ENCODE measurements at places on chromosomes 12 and 14.

- no peak for DNase-seq
Observed at GRCh38 chr12:63098851-63099250, 52.1 kb downstream of the AVPR1A start.

DNA sequence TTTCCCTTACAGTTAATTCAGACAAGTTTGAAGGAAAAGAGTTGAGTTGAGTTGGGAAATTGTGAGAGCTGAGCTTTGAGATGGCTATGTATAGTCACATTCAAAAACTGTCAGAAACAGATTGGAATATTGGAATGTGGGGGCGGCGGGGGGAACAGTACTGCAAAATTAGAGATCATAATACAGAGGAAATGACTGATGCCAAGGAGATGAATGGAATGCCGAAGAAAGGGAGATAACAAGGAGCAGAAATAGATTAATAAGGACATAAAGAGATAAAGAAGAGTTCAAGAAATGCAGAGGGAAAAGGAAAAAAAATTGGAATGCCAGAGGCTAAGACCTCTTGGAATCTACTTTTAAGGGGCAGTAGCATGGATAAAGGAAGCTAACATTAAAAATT is 3.2 kb upstream of the OR4K5 start:
- no peak for DNase-seq

DNA sequence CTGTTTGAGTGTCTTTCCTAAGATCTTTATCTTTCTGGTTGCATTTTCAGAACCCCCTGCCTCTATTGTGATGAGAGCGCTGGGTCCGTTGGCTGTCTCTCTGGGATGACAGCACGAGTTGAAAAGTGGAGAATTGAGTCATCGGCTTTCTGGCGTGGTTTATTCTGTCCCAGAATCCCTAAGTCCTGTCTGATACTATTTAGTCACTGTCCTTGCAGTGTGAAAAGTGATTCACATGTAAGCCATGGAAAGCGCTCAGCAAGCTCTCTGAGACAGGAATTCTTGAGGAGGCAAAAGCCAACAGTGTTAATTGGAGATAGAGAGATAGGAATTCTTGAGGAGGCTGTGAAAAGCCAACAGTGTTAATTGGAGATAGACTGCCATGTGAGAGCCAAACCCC is 121.7 kb downstream of the CHST11 start:
- no peak for DNase-seq

DNA sequence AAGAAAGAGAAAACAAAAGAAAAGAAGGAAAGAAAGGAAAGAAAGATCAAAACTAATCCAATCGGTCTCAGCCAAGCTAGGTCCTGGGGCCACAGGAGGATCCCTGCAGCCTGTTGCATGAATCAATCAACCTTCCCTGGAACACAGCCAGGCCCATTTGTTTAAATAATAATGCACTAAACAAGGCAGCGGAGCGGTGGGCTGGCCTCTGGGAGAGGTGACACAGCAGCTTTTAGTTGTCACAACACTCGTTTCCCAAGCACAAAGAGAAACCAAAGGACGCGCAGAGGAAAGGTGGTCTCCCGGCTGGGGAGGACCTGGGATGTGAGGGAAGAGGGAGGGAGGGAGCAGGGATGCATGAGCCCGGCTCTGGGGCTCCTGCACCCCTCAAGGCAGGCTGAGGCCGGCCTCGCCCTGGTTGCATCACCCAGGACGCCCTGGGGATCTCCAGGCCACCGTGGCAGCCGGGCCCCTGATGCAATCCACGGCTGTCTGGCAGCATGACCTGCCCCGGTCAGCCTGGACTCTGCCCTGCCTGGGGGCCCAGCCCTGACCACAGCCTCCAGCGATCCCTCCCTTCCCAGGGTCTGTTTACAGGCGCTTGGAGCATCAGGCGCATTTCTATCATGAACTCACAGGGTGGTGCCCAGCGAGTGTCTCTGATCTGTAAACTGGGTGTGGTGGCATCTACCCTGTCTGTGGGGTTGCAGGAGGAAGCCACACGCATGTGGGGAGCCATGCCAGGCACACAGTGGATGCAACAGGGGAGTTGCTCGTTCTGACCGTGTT is 32.5 kb downstream of the MMP17 start:
- no peak for DNase-seq

DNA sequence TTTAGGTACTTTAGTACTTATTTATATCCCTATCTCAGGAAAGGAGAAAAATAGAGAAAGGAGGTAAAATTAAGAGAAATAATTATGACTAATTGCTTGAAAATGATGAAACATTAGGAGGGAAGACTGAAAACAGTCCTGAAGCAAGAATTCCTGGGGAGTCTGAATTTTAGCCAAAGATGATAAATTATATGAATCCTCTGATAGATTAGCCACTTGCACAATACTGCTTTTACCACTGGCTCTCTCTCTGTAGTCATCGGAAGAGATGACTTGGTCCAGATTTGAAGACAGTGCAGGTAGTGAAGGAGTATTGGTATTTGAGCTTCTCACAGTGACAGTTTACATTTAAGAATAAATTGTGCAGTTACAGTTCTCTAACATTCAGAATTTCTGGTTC is 83.8 kb upstream of the CLEC14A start:
- no peak for DNase-seq

DNA sequence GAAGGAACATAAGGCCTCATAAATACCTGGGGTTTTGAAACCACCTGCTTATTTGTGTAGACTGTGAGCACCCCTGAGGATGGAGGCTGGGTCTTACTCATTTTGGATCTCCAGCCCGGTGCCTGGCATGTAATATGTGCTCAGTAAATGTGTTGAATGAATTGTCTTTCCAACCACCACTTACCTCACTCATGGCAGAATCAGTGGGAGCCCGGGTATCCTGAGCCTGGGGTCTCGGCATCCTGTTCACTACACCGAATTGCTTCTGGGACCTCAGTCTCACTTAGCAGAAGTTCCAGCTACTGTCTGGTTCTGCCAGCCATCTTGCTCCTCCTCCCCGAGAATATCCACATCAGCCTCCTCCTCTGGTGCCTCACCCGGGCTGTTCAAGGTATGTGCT is 43.0 kb upstream of the CCND2 start:
- no peak for DNase-seq

DNA sequence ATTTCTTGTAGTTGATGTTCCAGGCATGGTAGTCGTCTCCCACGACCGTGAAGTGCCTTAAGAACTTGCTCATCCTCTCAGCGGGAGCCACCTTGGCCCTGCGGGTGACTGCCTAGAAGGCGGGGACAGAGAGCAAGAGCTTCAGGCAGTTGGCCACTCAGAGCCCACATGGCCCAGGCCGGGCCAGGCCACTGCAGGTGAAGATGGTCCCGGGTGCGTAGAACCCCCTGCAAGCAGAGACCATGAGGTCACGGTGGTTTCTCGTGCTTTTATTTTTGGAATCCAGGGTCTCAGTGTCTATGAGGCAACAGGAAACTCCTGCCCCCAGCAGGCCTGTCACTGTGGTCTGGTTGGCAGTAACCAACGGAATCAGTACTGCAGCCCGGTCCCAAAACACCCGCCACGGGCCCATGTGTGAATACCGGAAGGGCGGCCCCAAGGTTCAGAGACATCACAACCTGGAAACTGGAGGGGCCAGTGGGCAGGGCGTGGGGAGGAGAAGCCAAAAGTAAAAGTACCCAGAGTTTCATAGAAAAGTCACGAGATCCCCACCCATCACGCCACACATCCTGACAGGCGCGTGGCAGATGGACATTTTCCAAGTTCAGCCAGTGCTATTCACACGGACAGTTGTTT is 27.5 kb downstream of the HVCN1 start:
- no peak for DNase-seq

- no peak for DNase-seq
Observed at GRCh38 chr14:67019796-67020195, 169.4 kb upstream of the GARIN2 start.

DNA sequence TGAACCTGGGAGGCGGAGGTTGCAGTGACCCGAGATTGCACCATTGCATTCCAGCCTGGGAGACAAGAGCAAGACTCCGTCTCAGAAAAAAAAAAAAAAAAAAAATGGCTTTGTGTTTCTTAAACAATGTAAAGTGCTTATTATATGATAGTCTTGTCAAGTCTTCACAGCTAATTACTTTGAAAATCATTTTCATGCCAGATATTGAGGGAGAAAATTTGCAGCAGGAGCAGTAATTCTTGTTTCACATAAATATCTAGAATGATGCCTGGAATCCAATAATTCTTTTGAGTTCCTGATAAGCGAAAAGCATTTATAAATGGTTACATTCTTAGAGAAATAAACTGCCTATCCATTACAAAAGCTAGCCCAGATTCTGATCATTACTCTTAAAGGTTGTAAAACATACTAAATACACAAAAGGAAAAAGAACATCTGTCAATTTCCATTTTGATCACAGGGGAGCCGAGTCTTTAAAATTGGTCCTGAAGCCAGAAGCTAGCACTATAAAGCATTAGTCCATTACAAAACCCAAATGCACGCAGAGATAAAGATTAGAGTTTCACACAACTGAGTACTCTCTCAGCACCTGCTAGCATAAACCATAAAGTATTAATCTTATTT is 50.3 kb downstream of the IFT81 start:
- DNase-seq, result no peak

DNA sequence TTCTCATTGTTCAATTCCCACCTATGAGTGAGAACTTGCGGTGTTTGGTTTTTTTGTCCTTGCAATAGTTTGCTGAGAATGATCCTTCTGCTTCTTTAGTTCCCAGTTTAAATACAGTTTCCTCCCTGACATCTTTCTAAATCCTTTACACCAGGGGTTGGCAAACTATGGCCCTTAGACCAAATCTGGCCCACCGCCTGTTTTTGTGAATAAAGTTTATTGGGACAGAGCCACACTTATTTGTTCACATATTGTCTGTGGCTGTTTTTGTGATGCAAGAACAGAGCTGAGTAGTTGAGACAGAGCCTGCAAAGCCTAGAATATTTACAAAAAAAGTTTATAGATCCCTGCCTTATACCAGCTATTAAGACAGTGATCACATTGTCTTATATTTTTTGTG is 53.7 kb downstream of the SERPINA10 start:
- DNase-seq, result no peak

DNA sequence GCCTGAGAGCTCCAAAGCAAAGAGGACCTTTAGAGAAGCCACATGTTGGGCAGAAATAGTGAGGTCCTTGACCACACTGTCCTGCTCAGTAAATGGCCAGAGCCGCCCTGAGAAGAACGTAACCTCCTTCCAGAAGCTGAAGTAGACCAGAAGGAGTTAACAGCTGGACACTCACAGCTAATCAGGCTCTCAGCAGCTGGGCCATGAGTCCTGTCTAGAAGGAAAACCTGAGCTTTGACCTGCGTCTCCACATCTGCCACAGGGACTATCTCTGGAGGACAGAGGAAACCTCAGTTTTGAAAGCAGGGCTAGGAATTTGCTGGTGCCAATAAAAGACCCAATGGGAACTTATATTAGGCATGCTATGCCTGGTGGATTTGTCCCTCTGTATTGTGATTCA is 12.3 kb upstream of the DHRS4 start:
- no peak for DNase-seq

DNA sequence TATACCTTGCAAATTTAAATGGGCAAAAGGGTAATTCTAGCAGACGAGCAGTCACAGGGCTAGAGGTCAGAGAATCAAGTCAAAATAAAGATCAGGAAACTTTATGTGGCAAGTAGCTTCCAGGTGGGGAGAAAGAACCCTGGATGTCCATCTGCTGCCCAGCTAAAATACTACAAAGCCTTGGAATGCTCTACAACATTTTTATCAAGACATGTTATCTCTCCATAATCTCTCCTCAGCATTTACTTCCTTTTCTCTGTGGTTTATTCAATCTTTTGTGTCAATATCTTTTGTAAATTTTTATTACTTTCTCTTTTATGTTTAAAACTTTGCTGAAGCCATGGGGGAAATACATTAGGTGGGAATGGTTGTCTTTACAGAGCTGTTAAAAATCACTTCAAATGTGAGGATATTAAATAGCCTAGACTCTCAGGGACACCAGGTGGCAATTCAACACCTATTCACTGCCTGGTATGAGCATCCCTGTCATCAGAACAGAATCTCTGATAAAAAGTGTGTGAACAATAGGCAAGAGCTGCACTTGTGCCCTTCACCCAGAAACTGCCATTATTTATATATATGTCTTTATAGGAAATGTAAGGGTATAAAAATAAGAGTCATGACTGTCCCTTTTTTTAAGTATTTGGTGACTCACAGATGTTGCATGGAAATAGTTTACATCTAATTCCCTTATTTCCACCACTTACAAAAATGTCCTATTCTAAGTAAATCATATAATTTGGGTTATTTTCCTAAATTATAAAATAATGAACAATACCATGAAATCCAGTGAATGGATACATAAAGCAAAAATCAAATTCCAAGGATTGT is 152.9 kb downstream of the EPS8 start:
- DNase-seq, result no peak

DNA sequence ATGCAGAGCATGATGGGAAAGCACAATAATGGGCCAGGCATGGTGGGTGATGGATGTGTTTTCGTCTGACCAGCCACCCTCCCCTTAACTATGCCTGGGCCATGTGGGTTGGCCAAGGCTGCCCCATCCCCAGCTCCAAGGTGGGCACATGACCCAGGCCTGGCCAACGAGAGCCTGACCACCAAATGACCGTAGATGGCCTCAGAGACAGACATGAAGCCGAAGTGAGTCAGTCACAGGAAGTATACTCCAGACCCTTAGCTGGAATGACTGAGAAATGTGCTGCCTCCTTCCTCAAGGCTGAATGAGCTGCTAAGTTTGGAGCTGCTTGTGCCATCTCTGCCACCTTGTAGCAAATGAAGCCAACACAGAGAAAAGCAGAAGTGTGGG is 233.6 kb downstream of the BCL11B start:
- no peak for DNase-seq

GRCh38 chr12:11130999-11131398 is 3.4 kb downstream of the TAS2R30 start:
- DNase-seq, result no peak

DNA sequence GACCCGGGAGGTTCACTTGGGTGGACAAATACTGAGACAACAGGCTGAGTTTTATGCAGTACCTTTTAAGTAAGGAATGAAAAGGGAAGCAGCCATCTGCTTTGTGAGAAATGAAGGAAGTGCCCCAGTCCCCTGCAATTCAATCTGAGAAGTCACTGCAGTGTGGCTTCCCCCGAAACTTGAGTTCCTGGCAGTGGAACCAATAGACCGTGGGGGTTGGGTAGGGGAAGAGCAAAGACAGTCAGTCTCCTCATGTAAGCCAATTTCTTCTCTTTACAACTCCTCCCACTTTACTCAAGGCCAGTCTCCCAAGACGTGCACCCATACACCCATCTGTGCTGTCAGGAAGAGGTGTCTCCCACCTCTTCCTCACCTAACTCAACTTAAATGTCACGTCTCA is 206.5 kb downstream of the BCAT1 start:
- DNase-seq, result no peak

- DNase-seq, result no peak
Observed at GRCh38 chr14:59018978-59019377, 169.5 kb upstream of the DAAM1 start.

- no peak for DNase-seq
Observed at GRCh38 chr12:110270125-110270962, 10.7 kb upstream of the ATP2A2 start.

GRCh38 chr14:55206175-55206693 is 14.8 kb upstream of the DLGAP5 start:
- DNase-seq, result no peak

DNA sequence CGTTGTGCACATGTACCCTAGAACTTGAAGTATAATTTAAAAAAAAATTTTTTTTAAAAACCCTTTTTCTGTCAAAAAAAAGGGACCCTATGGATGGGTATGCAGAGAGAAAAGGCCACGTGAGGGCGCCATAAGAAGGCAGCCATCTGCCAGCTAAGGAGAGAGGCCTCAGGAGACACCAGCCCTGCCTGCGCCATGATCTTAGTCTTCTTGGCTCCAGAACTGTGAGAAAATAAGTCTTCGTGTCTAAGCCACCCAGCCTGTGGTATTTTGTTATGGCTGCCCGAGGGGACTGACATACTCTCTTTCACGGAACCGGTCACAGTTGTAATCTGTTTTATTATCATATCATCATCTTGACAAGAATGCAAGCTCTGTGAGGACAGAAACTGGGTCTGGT is 174.8 kb downstream of the EFCAB11 start:
- no peak for DNase-seq
